Kidney tubule cell (primary cell): ENCODE measurements at places on chromosomes 2 and 18.

- no peak for DNase-seq
These were observed 51.7 kb downstream of the RBKS start for GRCh38 chr2:27838502-27838901.

GRCh38 chr2:157991932-157992331 is 109.7 kb upstream of the UPP2 start:
- no peak for DNase-seq

DNA sequence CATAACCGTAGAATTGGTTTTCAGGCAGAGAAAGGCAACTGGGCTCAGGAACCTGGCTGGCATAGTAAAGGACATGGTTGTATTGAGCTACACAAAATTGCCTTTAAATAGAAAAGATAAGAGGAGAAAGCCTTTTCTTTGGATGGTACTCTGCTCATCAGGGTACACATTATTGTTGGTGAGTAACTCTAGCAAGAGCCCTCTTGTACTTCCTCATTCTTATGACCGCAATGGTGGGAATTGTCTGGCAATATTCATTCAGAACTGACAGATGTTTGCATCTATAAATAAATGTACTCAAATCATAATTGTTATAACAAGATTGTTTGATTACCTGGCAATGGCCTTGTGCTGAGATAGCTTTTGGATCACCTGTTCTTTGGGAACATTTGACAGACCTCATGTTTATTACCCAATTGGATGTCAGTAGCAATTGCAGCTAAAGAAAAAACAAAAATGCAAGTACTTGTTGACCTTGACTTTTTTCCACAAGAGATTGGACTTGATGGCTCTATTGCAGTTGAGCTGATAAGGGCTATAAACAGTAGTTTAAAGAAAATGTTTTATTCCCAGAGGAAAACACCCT is 43.9 kb downstream of the MEIS1 start:
- DNase-seq, result no peak

DNA sequence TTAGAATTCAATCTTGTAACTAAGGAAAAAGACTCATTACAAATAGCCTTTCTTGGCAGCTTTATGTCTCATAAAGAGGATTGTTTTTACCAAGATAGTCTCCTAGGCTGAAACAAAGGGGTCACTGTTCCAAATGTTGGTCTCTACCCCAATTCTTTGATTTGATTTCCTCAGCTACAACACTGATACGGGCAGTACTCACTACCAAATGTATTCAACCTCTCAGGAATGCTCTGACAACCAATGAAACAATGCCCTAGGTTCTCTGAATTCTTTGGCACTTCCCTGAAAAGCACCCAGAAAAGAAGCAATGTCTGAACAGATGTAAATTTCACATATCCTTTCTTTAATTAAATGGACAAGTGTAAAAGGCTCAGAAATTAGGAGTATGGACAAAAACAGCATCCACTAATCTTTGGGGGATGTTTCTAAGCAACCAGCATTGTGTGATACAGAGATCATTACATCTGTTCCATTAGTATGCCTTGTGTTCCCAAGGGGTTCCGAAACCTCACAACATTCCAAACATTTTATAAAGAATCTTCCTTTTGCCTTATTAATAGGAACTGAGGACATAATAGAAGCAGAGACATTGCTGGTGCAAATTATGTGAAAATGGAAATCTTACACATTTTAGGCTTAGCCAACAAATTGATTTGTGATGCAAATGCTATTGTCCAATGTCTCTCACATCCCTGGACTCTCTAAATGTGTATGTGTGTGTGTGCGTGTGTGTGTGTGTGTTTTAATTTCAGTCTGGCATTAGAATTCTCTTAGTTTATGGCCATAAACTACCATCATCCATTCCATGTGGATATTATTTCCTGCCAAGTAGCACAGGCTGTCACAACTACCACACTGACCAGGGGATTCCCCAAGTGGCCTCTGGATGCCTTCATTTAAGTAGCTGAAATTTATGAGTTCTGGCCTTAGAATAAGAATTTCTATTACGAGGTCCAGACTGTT is 276.0 kb downstream of the MTX2 start:
- DNase-seq, result no peak

GRCh38 chr2:13616059-13616458 is 899.3 kb downstream of the TRIB2 start:
- no peak for DNase-seq

DNA sequence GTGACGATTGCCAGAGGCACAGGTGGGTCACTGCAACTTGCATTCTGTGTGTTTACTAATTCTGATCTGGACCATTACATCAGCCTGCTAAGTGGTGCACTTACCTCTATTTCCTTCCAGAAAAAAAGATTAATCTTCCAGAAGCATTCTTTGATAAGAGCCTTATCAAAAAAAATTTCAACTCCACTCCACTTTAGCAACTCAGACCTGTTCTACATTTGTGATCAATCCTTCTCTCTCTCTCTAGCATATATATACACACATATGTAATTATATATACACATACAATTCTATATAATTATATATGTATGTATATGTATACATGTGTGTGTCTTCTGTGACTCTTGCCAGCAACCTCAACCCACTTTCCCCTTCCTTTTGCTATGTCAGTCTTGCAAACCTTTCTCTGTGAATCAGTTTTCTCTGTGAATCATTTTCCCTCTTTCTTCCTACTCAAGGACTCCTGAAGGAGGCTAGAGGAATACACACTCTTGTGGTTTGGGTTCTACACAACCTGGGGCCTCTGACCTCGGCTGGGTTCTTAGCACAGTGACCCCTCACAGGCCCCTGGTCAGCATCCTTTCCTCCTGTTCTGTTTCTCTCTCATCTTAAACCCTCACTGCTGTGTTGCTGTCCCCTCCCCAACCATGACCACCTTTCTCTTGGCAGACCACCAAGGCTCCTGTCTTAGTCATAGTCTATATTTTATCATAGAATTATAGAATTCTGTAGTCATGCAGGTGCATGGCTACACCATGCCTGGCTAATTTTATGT is 130.4 kb upstream of the PELI1 start:
- DNase-seq, result peak; percentile 78

DNA sequence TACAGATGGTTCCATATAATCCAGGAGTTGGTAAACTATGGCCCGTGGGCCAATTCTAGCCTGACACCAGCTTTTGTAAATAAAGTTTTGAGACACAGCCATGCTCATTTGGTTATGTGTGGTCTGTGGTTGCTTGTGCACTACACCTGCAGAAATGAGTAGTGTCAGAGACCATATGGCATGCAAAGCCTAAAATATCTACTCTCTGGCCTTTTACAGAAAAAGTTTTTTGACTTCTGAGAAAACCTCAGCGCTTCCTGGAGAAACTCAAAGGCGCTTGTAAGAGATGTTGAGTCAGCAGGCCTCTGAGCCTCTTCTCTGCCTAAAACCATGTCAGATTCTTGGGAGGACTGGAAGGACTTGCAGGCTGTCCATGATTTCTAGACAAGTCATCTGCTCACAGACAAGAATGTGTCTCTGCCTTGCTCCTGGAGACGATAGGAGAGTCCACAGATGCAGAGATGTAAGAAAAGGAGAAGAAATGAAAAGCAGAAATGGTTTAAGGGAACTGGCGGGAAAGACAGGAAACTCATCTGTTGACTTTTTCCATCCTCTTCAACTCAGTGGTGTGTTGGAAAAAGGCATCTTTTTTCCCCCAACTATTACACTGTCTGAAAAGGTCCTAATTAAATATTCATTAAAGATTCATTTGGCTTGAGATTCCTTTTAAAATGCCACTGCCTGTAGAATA is 5.2 kb downstream of the TTC39C start:
- DNase-seq, result no peak

- no peak for DNase-seq
These were observed 8.4 kb downstream of the POMC start for GRCh38 chr2:25159949-25160348.

- DNase-seq, result peak; percentile 37
These were observed 53.0 kb downstream of the LYPD6 start for GRCh38 chr2:149383340-149383739.

DNA sequence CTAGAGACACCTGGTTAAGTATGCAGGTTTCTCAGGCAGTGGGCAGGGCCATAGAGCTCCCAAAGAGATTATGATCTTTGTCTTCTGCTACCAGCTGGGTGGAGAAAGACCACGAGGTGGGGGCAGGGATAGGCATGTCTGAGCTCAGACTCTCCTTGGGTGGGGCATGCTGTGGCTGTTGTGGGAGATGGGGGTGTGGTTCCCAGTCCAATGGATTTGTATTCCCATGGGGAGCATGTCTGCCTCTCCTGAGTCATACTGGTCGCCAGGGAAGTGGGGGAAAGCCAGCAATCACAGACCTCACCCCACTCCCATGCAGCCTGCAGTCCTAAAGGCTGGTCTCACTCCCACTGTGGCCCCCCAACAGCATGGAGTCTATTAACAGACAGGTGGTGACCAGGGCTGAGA is 31.4 kb upstream of the RHOB start:
- DNase-seq, result peak; percentile 14

GRCh38 chr2:238287737-238288649 is at the start of gene PER2:
Gene PER2 (minus strand): TSS chr2:238288610. CDS start chr2:238277936, 10,674 bp downstream.
- DNase-seq, result peak; percentile 89

- no peak for DNase-seq
These were observed 71.8 kb downstream of the ID2 start for GRCh38 chr2:8753609-8754008.

GRCh38 chr2:160044728-160045127 is 17.7 kb downstream of the PLA2R1 start:
- no peak for DNase-seq

GRCh38 chr2:77807531-77808215 is 285.5 kb upstream of the LRRTM4 start:
- no peak for DNase-seq

GRCh38 chr2:11835403-11835802 is 89.0 kb downstream of the LPIN1 start:
- DNase-seq, result no peak

DNA sequence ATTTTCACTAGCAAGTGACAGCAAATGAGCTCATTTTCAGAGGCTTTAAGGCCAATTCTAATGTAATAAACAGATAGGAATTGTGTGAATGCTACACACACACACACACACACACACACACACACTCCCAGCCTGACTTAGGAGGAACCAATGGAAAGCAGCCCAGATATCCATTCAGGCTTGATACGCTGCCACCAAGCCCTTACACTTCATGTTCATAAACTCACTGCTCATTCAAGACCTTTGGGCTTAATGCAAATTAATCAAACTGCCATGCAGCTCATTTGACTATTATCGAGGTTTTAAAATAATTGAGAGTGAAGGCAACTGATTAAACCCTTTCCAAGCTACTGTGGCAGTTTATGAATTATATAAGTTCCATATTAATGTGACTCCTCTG is 298.9 kb upstream of the NCKAP5 start:
- no peak for DNase-seq

- peak; percentile 35 for DNase-seq
These were observed 398.5 kb downstream of the CDH2 start for GRCh38 chr18:27778441-27778840.

DNA sequence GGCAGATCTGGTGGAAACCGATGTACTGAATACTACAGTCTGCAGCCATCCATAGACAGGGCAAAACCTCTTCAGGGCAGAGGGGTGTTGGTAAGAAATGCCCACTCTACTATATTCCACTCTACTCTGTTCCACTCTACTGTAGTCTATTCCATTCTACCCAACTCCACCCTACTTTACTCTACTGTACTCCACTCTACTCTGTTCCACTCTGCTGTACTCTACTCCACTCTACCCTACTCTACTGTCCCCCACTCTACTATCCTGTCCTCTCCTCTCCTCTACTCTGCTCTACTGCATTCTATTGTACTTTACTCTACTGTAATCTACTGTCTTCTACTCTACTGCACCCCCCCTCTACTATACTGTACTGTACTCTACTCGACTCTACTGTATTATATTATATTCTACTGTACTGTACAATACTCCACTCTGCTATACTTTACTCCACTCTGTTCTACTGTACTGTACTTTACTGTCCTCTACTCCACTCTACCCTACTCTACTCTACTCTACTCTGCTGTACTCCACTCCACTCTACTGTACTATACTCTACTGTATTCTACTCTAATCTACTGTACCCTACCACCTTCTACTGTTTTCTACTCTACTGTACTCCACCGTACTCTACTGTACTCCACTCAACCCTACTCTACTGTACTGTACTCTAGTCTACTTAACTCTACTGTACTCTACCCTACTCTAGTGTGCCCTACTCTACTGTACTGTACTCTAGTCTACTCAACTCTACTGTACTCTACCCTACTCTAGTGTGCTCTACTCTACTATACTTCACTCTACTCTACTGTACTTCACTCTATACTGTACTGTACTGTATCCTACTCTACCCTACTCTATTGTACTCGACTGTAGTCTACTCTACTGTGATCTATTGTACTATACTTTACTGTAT is 17.0 kb upstream of the FOXI3 start:
- no peak for DNase-seq

GRCh38 chr2:11579867-11580659 is 46.2 kb downstream of the GREB1 start:
- no peak for DNase-seq

DNA sequence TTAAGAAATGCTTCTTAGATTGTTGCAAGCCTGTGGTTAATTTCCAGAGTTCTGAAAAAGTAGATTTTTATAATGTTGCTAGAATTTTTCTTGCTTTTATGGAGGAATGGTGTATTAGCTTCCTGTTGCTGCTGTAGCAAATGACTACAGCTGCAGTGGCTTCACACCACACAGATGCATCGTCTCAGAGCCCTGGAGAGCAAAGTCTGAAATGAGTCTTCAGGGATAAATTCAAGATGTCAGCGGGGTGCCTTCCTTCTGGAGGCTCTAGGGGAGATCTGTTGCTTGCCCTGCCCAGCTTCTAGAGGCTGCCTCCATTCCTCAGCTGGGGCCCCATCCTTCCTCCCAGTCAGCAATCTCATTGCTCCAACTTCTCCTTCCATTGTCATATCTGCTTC is 187.8 kb downstream of the ZNF516 start:
- no peak for DNase-seq

GRCh38 chr18:3451989-3452749 is 2.2 kb downstream of the TGIF1 start:
- DNase-seq, result peak; percentile 78

DNA sequence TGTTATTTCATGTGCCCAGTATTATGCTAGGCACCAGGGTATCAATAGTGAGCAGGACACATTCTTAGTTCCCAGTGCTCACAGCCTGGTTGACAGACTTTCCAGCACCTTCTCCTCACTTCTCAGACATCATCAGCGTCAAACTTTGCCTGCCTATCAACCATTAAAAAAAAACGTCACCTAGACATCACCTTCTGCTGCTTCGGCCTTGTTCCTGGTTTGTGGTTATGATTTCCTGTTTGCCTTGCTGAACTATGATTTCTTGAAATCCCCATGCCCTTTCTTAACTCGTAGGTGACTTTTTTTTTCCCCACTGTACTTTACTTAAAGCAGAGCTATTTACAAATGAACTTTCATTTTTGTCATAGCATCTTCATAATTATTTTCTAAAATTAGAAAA is 60.4 kb upstream of the NABP1 start:
- DNase-seq, result peak; percentile 67
